ENCODE measurements at places on chromosomes 12 and 14.

- DNase-seq: no peak
Observed at GRCh38 chr12:115204957-115205754, 521.2 kb upstream of the TBX3 start.

DNA sequence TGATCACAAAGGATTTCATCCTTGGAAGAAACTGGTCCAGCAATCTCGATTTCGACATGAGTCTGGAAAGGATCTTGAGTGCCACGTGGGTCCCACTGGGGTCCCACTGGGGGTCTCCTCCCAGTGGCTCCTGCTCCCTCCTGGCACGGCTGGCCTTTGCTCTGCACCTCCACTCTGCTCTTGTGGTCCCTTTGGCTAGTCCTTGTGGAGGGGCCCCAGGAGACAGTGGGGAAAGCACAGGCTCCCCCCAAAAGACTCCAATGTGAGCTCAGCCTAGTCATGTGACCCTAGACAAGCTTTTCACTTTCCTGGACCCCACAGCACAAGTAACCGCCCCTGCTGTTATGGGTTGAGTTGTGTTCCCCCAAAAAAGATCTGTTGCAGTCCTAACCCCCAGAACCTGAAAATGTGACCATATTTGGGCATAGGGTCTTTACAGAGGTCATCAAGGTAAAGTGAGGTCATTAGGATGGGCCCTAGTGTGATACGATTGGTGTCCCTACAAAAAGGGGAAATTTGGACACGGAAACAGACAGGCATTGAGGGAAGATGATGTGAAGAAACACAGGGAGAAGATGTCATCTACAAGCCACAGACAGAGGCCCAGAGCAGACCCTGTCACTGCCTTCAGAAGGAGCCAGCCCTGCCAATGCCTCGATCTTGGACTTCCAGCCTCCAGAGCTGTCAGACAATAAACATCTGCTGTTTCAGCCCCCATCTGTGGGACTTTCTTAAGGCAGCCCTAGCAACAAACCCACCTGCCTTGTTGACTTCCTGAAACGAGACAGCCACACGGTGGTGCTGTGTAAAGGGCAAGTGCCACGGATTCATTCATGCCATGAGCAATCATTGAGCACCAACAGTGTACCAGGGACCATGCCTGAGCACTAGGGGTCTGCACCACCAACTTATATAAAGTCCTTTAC lies 23.8 kb upstream of the PPP2R5C start:
- no peak for DNase-seq

- DNase-seq: no peak
Observed at GRCh38 chr12:47797441-47797840, 22.3 kb downstream of the HDAC7 start.

DNA sequence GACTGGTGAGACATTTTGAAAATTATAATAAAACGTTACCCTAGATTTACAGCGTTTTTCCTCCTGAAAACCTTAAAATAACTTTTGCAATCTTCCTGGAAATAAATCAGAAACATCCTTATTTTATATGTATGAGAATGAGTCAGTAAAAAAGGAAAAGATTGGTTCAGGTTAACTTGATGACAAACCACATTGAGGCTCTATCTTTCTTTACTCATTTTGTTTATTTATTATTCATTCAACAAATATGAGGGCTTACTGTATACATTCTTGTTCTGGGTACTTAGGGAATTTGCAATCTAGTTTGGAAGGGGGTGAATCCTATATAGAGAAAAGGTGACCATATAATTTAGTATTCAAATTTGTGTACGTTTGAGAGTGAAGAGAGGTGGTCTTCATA lies 156.6 kb downstream of the UNC79 start:
- no peak for DNase-seq

Data from Jurkat, Clone E6-1 (cell line).